ENCODE measurements at places on chromosomes 3 and 15.
A peak's percentile ranks its signal among the peaks of the same experiment; 100 is the strongest.

GRCh38 chr3:154872074-154872473, 208.0 kb upstream of the MME start:
- no peak for DNase-seq

GRCh38 chr3:76222201-76222600, 436.9 kb upstream of the ZNF717 start:
- DNase-seq, result no peak

DNA sequence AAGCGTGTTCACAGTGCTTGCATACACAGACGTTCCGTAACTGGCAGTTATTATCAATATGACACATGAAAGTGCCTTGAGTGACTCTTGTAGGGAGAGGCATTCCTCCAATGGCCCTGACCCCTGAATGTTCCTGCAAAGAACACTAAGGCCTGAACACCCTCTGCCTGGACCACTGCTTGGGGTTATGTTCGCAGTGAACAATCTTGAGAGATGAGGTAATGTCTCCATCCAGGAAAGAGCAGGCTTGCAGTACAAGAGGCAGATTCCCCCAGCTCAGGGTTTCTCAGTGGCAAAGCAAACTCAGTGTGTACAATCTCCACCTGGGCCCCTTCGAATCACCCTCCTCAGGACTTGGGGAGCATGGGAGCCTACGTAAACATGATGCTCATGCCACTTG, 324.6 kb downstream of the MAGI1 start:
- DNase-seq, result no peak

GRCh38 chr15:80832686-80833085, 53.5 kb downstream of the CEMIP start:
- no peak for DNase-seq

DNA sequence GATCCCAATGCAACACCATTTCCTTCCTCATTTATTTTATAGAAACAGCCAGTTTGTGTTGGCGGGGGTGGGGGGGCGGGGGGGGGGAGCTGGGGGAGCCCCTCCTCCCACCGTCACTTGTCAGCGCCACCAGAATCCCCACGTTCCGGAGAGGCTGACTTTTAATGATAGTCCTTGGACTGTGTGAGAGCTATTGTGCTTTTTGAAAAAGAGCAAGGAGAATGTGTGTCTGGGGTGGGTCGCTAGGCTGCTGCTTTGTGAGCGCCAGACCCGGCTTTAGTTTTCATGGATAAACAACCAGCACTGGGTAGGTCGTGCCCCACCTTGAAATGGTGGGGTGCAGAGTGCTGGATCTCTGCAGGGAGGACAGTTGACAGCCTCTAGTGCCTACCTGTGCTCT, 135.0 kb upstream of the ONECUT1 start:
- no peak for DNase-seq

DNA sequence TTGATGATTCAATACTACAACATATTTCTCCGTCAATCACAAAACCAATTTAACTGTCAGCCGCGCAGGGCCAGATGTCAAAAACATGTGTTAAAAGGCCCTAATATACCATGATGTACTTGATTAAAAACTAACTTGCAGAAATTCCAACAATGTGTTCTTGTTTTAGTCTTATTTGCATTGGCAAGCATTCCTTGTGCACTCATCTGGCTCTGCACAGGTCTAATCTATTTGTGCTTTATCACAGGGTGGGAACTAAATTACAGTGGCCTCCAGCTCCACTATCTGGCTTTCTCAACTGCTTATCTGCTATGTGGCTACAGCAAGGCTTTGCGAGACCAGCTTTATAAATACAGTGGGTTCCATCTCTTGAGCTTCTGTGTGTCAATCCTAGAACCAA, 455.5 kb downstream of the ERC2 start:
- peak; percentile 46 for DNase-seq

DNA sequence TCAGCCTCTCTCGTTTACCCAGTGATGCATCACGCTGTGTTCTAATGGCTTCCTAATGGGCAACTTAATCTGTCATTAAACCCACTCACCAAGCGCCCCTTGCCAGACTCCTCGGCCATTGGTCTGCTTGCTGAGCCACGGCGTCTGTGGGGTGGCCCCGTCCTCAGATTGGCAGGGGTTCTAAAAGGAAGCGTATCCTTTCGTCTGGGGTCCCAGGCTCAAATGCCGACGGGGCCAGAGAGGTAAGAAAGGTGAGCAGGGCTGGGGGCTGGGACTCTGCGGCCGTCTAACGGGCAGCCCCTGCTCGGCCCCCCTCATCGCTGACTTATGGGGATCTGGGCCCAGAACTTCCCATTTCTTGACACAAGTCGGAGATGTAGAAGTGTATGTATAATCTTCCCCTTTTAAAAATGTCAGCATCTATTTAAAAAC, 315.1 kb upstream of the PROK2 start:
- no peak for DNase-seq

- no peak for DNase-seq
Observed at GRCh38 chr3:127164615-127165014, 28.3 kb upstream of the PRR23E start.

GRCh38 chr3:56969851-56970250, 90.6 kb upstream of the SPATA12 start:
- no peak for DNase-seq

- no peak for DNase-seq
Observed at GRCh38 chr3:192331749-192332385, 395.5 kb downstream of the FGF12 start.

DNA sequence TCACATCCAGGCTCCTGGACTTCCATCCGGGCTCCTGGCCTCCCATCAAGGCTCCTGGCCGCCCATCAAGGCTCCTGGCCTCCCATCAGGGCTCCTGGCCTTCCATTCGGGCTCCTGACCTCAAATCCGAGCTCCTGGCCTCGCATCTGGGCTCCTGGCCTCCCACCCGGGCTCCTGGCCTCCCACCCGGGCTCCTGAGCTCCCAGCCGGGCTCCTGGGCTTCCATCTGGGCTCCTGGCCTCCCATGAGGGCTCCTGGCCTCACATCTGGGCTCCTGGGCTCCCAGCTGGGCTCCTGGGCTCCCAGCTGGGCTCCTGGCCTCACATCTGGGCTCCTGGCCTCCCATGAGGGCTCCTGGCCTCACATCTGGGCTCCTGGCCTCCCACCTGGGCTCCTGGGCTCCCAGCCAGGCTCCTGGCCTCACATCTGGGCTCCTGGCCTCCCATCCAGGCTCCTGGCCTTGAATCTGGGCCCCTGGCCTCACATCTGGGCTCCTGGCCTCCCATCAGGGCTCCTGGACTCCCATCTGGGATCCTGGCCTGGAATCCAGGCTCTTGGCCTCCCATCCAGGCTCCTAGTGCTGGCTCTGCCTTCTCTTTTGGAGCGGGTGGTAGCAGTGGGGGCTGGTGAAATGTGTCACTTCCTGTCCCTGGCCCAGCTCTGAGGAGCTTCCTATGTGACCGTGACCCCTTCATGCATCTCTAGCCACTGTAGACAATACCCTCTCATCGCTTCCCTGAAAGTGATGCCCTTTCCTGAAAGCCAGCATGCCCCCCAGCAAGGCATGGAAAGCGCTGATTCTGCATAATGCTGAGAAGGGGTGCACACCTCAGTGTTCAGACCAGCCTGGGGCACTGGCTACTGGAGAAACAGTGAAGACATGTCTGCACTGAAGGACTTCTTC, 62.7 kb upstream of the BLM start:
- DNase-seq, result no peak

- no peak for DNase-seq
Observed at GRCh38 chr3:158768881-158769543, 32.8 kb upstream of the MFSD1 start.

DNA sequence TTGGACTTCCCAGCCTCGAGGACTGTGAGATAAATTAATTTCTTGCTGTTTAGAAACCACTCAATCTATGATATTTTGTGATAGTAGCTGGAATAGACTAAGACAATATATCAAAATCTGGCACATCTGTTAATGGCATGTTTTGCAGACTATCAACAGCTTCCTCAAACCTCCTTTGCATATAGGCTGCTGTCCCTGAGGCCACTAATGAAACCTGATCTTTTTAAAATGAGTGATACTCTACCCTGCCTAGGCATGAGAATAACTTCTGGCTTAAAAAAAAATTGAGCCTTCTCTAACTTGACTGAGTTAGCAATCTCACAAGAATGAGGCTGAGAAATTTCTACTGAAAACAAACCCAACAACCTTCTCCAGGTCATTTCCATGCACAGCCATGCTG, 176.0 kb upstream of the CRBN start:
- peak; percentile 33 for DNase-seq

- DNase-seq, result no peak
Observed at GRCh38 chr3:141261472-141262307, 30.1 kb downstream of the PXYLP1 start.

DNA sequence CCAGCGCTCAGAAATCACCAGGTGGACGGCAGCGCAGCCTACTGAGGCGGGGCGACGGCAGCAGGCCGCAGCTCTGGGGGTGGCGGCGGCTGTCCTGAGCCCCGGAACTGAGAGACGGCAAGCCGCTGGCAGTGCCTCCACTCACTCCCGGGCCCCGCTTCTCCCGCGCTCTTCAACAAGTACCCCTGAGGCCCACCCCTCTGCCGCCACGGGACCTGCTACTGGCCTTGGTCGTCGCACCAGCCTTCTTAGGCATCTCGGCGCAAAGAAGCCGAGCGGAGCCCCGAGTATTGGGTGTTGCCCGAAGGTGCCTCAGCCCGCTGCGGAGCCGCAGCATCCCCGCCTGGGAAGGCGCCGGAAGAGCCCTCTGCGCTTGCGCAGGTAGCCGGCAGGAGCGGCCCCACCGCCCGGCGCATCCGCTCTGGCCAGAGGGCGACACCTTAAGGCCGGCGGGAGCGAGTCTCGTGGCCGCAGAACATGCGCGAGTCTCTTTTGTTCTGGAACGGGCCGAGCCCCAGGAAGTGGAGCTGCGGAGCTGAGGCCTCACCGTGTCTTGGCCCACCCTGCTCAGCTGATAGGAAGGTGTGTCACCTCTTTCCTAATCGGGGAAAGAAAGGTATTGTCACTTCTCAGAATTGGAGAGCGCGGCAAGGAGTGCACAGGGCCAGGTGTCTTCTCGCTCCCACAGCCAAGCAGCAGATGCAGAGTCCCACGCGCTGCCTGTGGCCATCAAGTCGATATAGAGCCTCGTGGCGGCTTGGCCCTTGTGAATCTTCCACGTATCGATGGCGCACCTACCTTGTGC, at the start of gene C15orf40:
Gene C15orf40 (minus strand): TSS at position 369 of the 805 bp plus-strand sequence. CDS start 32 bp downstream, at position 337.
- peak; percentile 74 for DNase-seq

DNA sequence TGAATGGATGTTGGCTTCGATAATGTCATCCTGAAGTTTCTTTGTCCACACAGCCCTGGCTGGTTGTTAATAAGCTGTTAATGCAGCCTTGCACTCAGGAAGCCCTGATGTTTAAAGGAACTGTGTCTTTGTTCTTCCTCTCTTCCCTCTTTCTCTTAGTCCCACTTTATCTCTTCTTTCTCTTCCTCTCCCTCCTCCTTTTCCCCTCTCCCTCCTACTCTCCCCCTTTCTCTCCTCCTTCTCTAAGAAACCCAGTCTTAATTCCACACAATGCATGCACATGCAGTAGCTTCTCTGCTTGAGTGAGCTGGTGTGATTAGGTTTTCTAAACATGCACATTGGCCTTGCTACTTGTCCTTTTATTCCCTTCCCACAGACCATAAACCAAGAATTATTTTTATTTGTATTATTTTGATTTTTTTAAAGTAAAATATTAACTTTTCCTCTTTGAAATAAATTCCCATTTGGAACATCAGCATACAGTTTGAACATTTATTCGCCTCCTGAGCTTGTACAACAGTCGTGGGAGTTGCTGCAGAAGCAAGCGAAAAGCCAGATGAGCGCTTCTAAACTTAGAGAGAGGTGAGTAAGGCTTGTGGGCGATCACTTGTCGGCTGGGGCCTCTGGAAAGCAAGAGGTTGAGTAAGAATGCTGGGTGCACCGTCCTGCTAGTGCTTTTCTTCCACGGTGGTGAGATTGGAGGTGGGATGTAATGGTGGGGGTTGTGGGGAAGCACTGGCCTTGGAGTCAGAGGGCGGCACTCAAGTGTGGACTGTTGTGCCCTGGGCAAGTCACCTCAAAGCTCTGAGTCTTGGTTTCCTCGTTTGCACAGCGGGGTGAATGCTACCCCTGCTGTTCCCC, 7.2 kb downstream of the GHRL start:
- no peak for DNase-seq

DNA sequence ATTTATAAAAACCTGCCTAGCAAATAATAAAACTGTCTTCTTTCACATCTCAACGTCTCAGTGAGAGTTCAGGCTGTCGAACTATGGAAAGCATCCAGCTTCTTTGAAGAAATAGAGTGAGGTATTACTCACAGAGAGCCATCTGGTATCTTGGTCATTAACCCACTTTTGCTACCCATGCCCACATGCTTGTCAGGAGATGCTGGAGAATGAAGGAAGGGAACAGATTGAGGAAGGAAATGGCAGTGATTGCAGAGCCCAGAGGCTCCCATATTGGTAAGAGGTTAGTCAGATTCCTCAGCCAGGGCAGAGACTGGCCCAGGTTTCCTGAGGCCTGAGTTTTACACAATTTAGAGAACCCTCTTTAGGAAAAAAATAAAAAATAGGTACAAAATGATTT, 119.1 kb downstream of the B3GALNT1 start:
- DNase-seq, result no peak

- no peak for DNase-seq
Observed at GRCh38 chr3:194485881-194486539, 792 bp downstream of the ATP13A3 start.

- no peak for DNase-seq
Observed at GRCh38 chr15:35557544-35557943, 11.6 kb upstream of the DPH6 start.

DNA sequence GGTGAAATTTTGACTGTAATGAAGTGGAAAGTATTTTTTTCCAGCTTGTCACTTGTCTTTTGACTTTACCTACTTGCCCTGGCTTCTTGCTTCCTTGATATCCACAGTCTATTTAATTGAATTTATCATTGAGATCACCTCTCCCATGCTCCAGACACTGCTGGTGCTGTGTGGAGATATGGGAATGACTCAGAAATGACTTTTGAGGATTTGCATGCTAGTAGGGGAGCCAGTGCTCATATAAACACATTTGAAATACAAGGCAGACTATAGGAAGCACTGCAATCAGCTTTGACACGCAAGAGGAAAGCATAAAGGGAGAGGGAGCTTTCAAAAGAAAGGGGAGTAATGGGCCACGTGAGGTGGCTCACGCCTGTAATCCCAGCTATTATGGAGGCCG, 7.3 kb upstream of the TRPM1 start:
- DNase-seq, result no peak

- DNase-seq, result no peak
Observed at GRCh38 chr3:122063908-122064307, 8.7 kb downstream of the CD86 start.

DNA sequence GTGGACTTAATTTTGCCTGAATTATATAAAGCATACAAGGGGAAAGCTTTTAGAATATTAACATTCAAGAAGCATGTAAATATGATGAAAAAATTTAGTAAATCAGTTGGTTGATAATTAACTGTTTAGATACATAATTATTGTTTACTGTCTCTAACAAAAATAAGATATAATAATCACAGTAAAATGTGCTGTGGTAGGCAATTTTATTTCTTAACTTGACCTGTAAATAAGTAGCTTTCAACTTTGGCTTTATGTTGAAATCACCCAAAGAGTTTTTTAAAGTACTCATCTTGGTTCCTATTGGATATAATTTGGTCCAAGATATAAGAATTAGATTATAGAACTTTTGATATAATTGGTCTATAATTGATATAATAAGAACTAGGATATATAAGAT, 1374.5 kb downstream of the NSUN3 start:
- no peak for DNase-seq

- DNase-seq, result no peak
Observed at GRCh38 chr3:183485093-183485492, 56.7 kb upstream of the MCF2L2 start.

GRCh38 chr3:101256511-101256910, 63.9 kb downstream of the IMPG2 start:
- no peak for DNase-seq

- DNase-seq, result no peak
Observed at GRCh38 chr3:23762214-23762613, 43.5 kb upstream of the UBE2E1 start.

All from NCI-H526 treated with DMSO at 0.1 percent for 48 hours (cell line).